Ecto neural progenitor cell (in vitro differentiated cells): ENCODE measurements at places on chromosomes 2 and 18.

GRCh38 chr2:116842164-116842563 lies 972.3 kb upstream of the DDX18 start:
- no peak for DNase-seq

DNA sequence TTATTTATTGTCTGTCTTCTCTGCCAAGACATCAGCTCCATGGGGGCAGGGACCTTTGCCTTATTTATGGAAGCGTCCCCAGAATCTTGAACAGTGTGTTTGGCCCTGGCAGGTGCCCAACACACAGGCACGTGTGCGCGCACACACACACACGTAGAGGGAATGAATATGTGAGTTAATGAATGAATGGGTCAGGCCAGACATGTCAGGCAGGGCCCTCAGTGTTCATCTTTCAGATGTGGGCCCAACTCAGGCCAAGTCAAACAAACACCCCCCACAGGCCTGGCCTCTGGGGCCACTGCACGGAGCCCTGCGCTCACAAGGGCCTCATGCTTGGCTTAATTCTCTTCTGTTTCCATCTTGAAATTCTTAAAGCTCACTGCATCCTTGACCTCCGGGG lies 54.1 kb downstream of the DYSF start:
- DNase-seq = no peak

- DNase-seq = no peak
These were observed 339.4 kb downstream of the GRB14 start for GRCh38 chr2:164281896-164282295.

GRCh38 chr2:12212841-12213597 lies 466.6 kb downstream of the LPIN1 start:
- no peak for DNase-seq

- DNase-seq = peak; percentile 75
These were observed 7.0 kb downstream of the SPEG start for GRCh38 chr2:219441451-219442255.

- no peak for DNase-seq
These were observed 106.7 kb upstream of the FANCL start for GRCh38 chr2:58347810-58348209.

DNA sequence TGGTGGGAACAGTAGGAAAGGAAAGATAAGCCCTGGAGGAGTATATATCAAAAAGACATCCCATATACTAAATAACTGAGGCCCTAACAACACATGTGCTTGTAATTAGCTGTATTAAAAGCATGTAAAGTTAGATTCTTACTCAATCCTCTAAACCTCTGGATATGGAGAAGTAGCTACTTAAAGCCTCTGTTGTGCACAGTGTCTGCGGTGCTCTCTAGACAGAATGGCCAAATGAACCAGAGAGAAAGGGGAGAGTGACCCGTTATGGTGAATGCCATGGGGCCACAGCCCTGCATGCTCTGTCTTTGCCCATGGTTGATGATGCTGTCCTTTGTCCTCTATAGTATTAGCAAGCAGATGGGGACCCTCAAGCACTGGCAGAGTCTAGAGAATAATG lies 104.4 kb upstream of the SLC8A1 start:
- no peak for DNase-seq

DNA sequence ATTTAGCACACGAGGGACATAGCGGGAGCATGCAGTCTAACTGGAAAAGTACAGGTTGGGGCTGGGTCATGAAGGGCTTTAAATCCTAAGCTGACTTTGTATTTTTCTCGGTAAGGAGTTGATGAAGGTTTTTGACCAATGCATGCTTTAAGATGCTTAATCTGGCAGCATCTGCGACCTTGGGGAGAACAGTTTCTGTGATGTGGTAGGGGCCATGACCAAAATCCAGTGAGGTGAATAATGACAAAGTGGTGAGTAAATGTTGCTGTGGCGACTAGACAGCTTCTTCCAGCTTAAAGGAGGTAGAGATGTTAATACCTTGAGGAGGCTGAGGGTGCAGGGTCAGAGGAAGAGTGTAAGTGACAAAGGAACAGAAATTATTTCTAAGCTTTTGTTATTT lies 174.6 kb upstream of the ALPP start:
- no peak for DNase-seq
